ENCODE measurements at places on chromosomes 4 and X. TPM values are rescaled to one million over a fixed set of nuclear protein-coding genes. Genes with fewer than 3 reads are reported as not detected.

DNA sequence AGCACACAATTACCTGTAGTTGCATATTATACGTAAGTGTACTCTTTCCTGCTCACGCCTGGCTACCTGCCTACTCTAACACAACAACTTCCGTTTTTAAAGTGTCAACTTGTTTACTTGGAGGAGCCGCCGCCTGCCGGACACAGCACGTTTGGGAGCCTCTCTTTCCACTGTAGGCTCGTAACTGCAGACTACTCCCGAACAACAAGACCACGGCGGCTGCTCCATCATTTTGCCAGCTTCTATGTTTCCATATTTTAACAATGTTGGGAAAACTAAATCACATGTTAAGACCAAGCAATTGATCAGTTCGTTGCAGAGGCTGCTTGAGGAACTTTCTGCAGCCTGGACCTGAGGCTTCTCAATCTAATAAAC lies 841 bp downstream of the MTNR1A start:
- no peaks in the 10 kb centered on the region for H3K4me1 ChIP-seq
- no peak overlapping the region for H3K4me3 ChIP-seq
- H3K27me3 ChIP-seq = peaks cover 39% of the 10 kb centered on the region
- peak; percentile 47 for DNase-seq
- no peak overlapping the region for H3K27ac ChIP-seq
- H3K36me3 ChIP-seq = no peaks in the 10 kb centered on the region

DNA sequence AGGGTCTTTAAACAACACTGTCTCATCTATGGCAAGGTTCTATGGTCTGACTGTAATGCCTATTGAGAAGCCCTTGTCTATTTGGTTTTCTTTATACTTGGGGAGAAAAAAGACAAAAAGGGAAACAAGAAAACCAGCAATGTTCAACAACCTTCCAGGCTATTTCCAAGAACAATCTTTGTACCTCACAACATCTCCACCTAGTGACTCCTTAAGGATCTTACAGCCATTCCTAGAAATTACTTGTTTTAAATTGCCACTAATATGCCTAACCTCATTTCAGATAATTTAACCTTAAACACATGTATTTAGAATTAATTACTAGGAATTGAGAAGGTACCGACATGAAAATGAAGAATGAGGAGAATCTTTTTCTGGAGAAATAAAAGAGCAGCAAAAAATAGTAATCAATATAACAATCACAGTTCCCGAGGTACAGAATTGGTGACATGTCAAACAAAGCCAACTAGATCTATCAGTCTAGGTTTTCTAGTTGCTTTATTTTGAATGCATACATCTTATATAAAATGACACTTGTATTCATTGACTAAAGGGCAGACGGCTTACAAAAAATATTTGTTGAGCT lies 1.6 kb upstream of the RBM46 start:
- no peaks in the 10 kb centered on the region for H3K27me3 ChIP-seq
- peak; percentile 67 for DNase-seq
- H3K27ac ChIP-seq = no peak overlapping the region
- H3K4me3 ChIP-seq = no peak overlapping the region

DNA sequence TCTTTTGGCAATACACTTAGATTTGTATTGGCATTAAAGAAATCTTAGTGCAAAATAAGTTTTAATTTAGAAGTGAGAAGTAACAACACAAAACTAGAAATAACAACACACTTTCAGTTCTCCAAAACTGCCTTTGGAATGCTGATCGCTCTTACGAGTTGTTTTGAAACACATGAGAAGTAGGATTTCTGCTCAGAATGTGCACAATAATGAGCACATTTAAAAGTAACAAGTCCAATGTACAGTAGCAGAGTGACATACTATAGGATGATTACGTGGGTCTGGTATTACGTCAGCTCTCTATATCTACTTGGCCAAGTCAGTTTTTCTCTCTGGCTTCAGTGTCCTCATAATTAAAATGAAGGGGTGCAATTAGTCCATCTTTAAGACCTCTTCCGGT lies 164.8 kb downstream of the CHM start:
- H3K27me3 ChIP-seq = no peaks in the 10 kb centered on the region
- H3K36me3 ChIP-seq = no peaks in the 10 kb centered on the region
- H3K27ac ChIP-seq = no peak overlapping the region
- DNase-seq = no peak

- no peaks in the 10 kb centered on the region for H3K4me1 ChIP-seq
- H3K27ac ChIP-seq = no peak overlapping the region
- no peak overlapping the region for H3K4me3 ChIP-seq
- H3K27me3 ChIP-seq = peaks cover 76% of the 10 kb centered on the region
- H3K36me3 ChIP-seq = no peaks in the 10 kb centered on the region
- DNase-seq = no peak
Observed at GRCh38 chr4:146643812-146644401, 5.2 kb downstream of the POU4F2 start.

The PNMA6A gene
- 2.0 TPM for total RNA-seq

The CPEB2 gene
- total RNA-seq = 22.9 TPM

GRCh38 chrX:42783451-42783850 lies 5.5 kb upstream of the PPP1R2C start:
- DNase-seq = no peak
- H3K4me1 ChIP-seq = no peaks in the 10 kb centered on the region
- no peaks in the 10 kb centered on the region for H3K27me3 ChIP-seq

- H3K27ac ChIP-seq = no peak overlapping the region
- no peak overlapping the region for H3K4me3 ChIP-seq
- no peaks in the 10 kb centered on the region for H3K4me1 ChIP-seq
Observed at GRCh38 chr4:73798842-73799241, 37.6 kb upstream of the CXCL6 start.

DNA sequence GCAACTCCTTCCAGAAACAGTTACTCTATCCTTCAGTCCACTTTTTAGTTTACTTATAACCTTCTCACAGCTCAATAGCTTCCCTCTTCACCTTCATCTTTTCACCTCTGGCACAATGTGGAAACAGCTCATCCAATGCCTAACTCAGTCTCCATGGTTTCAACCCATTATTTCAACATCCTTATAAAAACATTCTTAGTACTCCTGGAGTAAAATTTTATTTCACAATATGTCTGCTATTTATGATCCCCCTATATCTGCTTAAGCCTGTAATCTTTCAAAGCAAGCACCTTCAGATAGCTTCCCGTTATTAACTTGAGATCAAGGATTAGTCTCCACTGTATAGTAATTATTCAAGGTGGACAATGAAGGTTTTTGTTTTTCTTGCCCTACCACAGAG lies 156.3 kb downstream of the GASK1B start:
- H3K4me1 ChIP-seq = no peaks in the 10 kb centered on the region
- no peaks in the 10 kb centered on the region for H3K36me3 ChIP-seq
- no peak overlapping the region for H3K4me3 ChIP-seq
- H3K27me3 ChIP-seq = no peaks in the 10 kb centered on the region

The TRO gene
- total RNA-seq = 30.9 TPM

GRCh38 chr4:20368926-20369325 lies 117.2 kb downstream of the SLIT2 start:
- no peaks in the 10 kb centered on the region for H3K27me3 ChIP-seq
- H3K27ac ChIP-seq = no peak overlapping the region
- peaks cover 23% of the 10 kb centered on the region for H3K4me1 ChIP-seq
- H3K4me3 ChIP-seq = no peak overlapping the region
- H3K36me3 ChIP-seq = peaks cover 9% of the 10 kb centered on the region
- DNase-seq = no peak

All from lung (tissue), 17 donors.